ENCODE measurements at places on chromosomes 16 and 17.

GRCh38 chr17:35726127-35726952 is 5.1 kb upstream of the RASL10B start:
- DNase-seq: peak; percentile 95

DNA sequence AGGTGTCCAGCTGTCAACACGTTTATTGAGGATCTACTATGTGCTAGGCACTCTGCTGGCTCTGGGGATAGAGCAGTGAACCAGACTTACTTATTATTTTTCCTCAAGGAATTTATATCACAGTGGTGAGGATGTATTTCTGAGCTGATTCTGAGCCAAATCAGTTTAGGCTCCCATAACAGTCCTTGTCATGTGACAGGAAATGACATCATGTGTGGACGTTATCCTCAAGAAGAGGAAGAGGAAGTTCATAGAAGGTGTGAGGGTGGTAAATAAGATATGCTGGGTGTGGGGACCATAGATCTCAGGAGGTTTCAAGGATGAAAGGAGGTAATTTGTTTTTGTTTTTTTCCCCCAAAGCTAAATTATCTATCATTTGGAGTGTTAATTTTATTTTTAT is 873.5 kb upstream of the EEF2KMT start:
- DNase-seq: no peak

DNA sequence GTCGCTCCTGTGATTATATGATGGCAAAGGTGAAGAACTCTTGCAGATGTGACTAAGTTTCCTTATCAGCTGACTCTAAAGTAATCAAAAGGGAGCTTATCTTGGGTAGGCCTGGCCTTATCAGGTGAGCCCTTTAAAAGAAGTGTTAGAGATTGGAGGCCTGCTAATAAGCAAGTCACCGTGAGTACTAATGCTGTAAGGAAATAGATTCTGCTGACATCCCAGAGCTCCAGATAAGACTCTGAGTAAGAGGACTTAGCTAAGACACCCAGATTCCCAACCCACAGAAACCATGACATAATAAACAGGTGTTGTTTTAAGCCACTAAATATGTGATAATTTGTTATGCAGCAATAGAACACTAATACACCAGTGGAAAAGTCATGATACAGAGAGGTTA is 99.9 kb upstream of the FAM20A start:
- no peak for DNase-seq

DNA sequence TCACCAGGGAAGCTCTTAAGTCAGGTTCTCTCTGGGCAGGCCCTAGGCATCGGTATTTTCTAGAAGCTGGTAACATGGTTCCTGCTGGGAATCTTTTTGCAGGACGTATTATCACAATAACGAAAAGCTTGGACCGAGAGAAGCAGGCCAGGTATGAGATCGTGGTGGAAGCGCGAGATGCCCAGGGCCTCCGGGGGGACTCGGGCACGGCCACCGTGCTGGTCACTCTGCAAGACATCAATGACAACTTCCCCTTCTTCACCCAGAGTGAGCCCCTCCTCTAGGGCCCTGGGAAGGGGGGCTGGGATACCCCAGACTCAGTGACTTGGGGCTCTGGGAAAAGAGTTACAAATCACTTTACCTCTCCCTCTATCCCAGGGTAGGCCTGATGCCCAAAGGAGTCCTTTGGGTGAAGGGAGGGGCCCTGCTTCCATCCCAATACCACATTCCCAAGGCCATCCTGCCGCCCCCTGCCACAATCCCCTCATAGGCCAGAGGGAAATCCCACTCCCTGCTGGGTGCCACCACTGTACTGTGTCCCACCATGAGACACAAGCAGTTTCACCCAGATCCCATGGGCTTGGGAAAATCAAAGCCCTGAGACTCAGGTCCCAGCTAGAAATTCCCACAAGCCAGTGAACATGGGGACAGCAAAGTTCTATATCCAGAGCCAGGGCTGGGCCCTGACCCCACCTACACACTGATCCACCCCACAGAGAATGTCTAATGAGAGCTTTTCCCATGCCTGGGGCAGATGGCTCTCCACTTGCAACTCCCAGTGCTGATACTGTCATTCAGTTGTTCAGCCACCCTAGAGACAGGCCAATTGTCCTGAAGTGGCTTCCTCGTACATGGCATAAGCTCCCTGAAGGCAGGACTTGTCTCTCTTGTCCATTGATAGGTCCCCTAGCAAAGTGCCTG is 23.0 kb downstream of the CDH5 start:
- DNase-seq: no peak

- peak; percentile 50 for DNase-seq
Observed at GRCh38 chr16:8878523-8878911, 3.6 kb upstream of the LITAFD start.

GRCh38 chr17:33241390-33241789 is 51.7 kb downstream of the ASIC2 start:
- no peak for DNase-seq

DNA sequence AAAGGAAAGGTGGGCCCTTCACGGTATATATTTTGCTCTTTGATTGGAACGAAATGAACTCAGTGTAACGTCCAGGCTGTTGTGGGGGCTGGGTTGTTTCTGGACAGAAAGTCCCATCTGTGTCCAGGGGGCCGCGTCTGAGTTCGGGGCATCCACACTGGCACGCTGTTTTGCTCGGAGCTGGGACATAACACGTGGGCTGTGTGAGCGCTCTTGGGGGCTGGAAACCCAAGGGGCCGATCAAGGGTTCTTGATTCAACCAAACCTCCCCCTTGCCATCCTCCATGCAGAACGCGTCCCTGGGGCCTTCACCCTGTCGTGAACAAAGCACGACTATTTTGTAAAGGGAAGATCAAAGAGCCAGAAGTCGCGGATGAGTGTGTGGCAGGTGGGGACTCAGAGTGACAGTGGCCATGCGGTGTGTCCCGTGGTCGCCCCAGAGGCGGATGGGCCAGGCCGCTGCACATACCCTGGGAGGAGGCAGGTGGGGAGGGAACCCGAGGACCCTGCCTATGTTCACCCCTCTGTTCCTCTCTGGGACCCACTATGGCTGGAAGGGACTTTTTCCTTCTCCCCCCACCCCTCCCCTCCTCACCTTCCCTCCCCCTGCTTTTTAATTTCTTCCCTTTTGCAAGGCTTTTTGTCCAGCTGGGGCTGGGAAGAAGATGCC is 387.2 kb downstream of the SEC14L1 start:
- no peak for DNase-seq

DNA sequence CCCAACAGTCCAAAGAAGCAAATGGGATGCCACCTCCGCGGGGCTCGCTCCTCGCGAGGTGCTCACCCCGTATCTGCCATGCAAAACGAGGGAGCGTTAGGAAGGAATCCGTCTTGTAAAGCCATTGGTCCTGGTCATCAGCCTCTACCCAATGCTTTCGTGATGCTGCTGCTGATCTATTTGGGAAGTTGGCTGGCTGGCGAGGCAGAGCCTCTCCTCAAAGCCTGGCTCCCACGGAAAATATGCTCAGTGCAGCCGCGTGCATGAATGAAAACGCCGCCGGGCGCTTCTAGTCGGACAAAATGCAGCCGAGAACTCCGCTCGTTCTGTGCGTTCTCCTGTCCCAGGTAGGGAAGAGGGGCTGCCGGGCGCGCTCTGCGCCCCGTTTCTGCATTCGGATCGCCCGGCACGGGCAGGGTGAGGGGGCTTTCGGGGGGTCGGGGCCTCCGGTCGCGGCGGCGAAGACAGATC is at the start of gene CDH13:
Gene CDH13 (plus strand): TSS at position 179 of the 471 bp plus-strand sequence.
- DNase-seq: peak; percentile 11
